Right atrium auricular region (tissue), 2 donors: ENCODE measurements at places on chromosomes 2 and 18. TPM values are rescaled to one million over a fixed set of nuclear protein-coding genes. Genes with fewer than 3 reads are reported as not detected.

The FHOD3 gene
- total RNA-seq: 66.0 TPM

GRCh38 chr2:233819884-233820773, 34.2 kb downstream of the HJURP start:
- H3K27me3 ChIP-seq: no peaks in the 10 kb centered on the region
- H3K27ac ChIP-seq: no peak overlapping the region
- no peak for DNase-seq
- no peak overlapping the region for H3K4me3 ChIP-seq
- no peaks in the 10 kb centered on the region for H3K4me1 ChIP-seq

The DNAH6 gene
- 0.30 TPM for total RNA-seq

The LPIN1 gene
- total RNA-seq: 27.4 TPM

The TSGA10 gene
- total RNA-seq: 1.5 TPM

The PLA2R1 gene
- 2.8 TPM for total RNA-seq

- DNase-seq: no peak
- H3K4me3 ChIP-seq: peak overlapping the region; percentile 66
- peaks cover 48% of the 10 kb centered on the region for H3K4me1 ChIP-seq
- H3K27ac ChIP-seq: peak overlapping the region; percentile 97
Observed at GRCh38 chr2:202378662-202379358, 2.7 kb downstream of the BMPR2 start.

- no peak overlapping the region for H3K4me3 ChIP-seq
- no peaks in the 10 kb centered on the region for H3K27me3 ChIP-seq
- no peaks in the 10 kb centered on the region for H3K4me1 ChIP-seq
Observed at GRCh38 chr2:187470698-187471097, 22.6 kb upstream of the CALCRL start.

DNA sequence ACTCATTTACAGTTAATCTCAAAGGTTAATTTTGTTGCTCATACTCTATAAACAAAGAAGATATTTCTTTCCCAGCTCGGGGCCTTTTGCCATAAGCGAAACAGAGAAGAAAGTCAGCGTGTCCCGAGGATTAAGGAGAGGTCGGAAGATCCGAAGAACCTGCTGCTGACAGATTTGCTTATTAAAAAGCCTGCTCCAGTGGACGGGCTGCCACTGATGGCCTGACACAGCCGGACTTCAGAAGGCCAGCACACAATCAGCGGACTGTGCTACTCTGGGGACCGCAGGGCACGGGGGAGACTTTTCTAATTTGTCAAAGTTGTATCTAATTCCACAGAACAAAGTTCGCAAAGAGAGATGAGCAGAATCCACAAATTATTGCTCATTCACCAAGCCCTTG, 315.4 kb downstream of the ETAA1 start:
- no peak overlapping the region for H3K4me3 ChIP-seq
- H3K4me1 ChIP-seq: no peaks in the 10 kb centered on the region
- no peak for DNase-seq
- H3K27ac ChIP-seq: no peak overlapping the region
- no peaks in the 10 kb centered on the region for H3K27me3 ChIP-seq

The STAMBP gene
- total RNA-seq: 37.3 TPM

- no peaks in the 10 kb centered on the region for H3K4me1 ChIP-seq
- no peak overlapping the region for H3K4me3 ChIP-seq
Observed at GRCh38 chr2:80168801-80169200, 135.8 kb downstream of the LRRTM1 start.

DNA sequence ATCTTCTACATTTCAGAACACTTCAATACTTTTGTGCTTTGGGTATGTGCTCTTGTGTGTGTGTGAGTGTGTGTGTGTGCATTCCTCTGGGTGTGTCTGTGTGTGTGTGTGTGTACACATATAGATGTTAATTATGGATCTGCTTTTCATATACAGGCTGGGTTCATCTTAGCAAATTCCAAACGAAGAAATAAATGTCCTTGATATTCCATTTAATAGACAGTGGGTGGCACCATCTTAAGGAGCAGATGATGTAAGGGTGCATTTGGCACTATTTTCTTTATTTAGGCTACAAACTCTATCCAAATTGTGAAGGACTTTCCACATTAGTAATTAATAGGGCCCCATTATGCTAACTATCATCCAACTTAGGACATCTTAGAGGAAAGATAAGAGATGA, 425.8 kb upstream of the POU3F3 start:
- no peaks in the 10 kb centered on the region for H3K36me3 ChIP-seq
- no peak overlapping the region for H3K4me3 ChIP-seq
- no peak overlapping the region for H3K27ac ChIP-seq
- no peak for DNase-seq
